ENCODE measurements at places on chromosomes 16 and 17.

- no peak for DNase-seq
These were observed 229.2 kb downstream of the COPRS start for GRCh38 chr17:31629696-31630470.

- no peak for DNase-seq
These were observed 1.6 kb downstream of the RANGRF start for GRCh38 chr17:8290043-8290442.

DNA sequence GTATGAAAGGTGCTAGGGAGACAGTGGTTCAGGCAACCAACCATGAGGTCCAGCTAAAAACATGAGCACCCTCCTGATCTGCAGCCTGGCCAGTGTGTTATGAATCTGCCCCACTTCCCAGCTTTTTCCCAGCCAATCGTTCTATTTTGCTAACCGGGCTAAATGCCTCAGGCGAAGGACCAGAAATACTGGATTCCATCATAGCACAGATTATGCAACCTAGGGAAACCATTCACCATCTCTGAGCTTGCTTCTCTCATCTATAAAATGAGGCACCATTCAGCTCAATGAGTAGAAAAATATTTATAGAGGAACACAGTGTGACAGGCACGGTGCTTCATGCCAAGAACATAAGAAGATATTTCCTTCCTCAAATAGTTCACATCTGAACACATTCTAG lies 45.2 kb upstream of the NUDT7 start:
- DNase-seq, result no peak

- no peak for DNase-seq
These were observed 8.6 kb downstream of the GNA13 start for GRCh38 chr17:65047941-65048340.

DNA sequence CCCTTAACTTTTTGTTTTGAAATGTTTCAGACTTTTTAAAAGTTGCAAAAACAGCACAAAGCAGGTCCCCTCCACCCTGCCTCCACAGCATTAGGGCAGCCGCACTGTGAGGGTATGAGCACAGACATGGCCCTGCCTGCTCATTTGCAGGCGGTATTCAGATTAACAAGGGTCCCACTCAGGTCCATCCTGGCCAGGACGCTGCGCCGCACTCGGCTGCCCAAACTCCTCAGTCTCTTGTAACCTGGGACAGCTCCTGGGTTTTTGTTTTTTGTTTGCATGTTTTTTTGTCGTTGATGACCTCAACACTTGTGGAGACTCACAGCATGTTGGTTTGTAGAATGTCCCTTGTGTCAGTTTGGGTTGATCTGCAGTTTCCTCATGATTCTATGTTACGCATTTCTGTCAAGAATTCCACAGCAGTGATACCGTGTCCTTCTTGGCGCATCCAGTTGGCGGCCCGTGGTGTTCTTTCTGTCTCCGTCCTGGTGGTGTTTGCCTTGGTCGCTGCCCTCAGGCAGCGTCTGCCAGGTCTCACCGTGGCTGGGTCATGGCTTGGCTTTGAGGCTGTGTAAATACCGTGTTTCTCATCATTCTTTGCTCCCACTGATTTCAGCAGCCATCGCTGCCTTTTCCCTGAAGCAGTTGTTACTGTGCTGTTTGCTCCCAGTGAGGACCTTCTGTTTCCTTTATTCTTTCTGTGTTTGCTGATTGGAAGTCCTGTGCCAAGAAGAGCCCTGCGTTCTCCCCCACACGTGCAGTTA lies 18.5 kb downstream of the CRAMP1 start:
- DNase-seq, result no peak

DNA sequence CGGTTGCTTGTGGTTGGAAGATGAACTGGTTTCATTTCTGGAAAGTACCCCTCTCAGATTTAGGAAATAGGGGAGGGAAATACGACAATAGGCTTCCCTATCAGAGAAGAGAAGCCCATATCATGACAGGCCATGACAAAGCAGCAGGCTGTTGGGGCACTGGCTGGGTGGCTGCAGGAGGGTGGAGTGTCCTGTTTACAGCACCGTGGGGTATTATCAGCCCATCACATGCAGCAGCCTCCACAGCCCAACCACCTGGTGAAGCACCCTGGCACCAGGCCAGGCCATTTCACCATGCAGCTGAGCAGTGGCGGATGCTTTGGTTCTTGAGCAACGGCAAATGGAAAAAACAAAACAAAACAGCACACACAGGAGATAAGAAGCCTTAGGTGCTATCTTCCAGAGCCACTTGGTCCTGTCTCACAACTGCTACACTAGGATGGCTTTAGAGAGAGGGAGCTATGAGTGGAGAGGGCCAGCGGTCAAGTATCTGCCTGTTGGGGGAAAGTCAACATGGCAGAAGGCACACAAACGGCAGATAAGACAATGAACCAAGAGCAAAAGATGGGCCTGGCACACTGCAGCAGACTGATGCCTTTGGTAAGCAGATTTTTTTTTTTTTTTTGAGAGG lies 24.2 kb downstream of the FAM117A start:
- no peak for DNase-seq
